ENCODE measurements at places on chromosomes 16 and 17.
A peak's percentile ranks its signal among the peaks of the same experiment; 100 is the strongest.

- no peak for DNase-seq
Measured at GRCh38 chr17:42271779-42272035, 4.5 kb downstream of the STAT5B start.

- no peak for DNase-seq
Measured at GRCh38 chr17:12994341-12995074, 23.3 kb downstream of the ELAC2 start.

DNA sequence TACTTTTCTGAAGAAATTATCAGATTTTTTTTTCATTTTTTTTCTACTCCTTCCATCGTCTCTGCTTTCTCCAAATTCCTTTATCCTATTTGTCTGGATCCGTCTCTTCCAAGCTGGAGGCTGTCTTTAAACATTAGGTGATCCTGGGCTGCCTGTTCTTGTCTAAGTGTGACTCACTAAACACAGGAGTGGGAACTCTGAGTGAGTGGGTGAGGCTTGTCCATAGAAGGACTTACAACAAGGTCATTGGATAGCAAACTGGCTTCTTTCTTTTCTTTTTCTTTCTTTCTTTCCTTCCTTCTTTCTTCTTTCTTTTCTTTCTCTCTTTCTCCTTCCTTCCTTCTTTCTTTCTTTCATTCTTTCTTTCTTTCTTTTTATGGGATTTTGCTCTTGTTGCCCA lies 18.2 kb downstream of the ALOX15 start:
- DNase-seq: no peak

GRCh38 chr16:57628008-57628781 lies at the start of gene ADGRG1:
TSS of gene ADGRG1 (plus strand) at chr16:57628630. CDS start at chr16:57650288, 21,658 bp downstream.
- peak; percentile 99 for DNase-seq

- no peak for DNase-seq
Measured at GRCh38 chr17:58970609-58971450, 135.8 kb downstream of the TRIM37 start.

- DNase-seq: peak; percentile 65
Measured at GRCh38 chr17:75105126-75106080, 4.4 kb upstream of the ARMC7 start.

DNA sequence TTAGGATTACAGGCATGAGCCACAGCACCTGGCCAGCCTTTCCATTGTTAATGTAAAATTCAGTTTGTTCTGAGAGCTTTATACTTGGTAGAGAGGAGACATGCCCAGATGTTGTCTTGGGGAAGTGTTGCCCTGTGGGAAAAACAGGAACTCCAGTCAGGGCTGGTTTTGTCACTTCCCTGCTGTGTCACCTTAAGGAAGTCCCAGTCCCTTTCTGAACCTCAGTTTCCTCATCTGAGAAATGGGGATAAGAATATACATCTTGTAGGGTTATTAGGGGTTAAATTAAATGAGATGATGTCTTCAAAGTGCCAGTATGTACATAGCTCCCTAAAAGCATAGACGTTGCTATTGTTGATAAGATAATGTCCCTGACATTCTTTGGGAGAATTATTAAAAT lies 25.3 kb downstream of the CLEC16A start:
- DNase-seq: no peak

DNA sequence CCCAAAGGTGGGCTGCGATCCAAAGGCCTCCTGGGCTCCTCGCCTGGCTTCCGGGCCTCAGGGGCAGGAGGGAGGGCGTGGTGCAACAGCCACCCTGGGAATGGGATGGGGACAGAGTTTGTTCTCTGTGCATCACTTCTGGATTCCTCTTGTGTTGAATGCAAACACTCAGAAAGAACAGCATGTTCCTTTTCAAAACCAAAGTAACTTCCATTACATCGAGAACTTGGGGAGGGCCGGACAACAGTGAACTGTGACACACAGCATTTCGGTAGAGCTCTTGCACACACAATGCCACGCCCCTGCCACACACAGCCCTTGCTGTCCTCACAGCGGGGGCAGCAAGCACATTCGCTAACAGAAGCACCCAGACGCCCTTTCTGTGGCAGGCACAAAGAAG lies 36.1 kb upstream of the FASN start:
- no peak for DNase-seq

DNA sequence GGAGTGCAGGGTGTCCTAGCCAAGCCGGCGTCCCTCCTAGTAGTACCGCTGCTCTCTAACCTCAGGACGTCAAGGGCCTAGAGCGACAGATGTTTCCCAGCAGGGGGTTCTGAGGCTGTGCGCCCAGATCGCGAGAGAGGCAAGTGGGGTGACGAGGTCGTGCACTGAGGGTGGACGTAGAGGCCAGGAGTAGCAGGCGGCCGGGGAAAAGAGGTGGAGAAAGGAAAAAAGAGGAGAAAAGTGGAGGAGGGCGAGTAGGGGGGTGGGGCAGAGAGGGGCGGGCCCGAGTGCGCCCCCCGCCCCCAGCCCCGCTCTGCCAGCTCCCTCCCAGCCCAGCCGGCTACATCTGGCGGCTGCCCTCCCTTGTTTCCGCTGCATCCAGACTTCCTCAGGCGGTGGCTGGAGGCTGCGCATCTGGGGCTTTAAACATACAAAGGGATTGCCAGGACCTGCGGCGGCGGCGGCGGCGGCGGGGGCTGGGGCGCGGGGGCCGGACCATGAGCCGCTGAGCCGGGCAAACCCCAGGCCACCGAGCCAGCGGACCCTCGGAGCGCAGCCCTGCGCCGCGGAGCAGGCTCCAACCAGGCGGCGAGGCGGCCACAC lies at the start of gene MMP2:
Gene MMP2, plus strand, starts transcription at position 372 of the 603 bp plus-strand sequence. CDS start 282 bp downstream, outside the sequence.
- DNase-seq: no peak

DNA sequence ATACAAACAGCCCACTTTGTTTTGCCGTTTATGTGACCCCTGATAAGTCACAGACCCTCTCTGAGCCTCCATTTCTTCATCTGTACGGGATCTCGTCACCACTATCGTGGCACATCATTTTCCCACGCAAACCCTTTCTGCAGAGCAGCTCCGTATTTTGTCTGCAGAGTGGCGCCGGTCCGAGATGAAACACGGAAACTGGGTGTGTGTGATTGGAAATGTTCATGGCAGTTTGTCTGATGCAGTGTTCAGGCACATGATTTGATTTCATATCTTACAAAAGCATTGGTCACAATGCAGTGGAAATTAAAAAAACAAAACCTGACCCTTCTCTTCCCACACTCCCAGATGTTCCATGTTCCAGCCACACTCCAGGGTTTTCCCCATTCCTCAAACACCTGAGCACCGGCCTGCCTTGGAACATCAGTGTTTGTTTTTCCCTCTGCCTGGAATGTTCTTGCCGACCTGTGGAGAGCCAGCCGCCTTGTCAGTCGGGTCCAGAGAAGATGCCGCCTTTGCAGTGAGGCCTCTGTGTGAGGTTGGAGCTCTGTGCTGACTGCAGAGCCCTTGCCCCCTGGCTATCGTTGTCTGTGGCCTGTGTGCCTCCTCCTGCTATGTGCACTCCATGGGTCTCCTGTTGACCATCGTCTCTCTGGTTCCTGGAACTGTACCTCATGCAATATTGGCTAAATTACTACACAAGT lies 39.2 kb downstream of the NT5M start:
- no peak for DNase-seq

DNA sequence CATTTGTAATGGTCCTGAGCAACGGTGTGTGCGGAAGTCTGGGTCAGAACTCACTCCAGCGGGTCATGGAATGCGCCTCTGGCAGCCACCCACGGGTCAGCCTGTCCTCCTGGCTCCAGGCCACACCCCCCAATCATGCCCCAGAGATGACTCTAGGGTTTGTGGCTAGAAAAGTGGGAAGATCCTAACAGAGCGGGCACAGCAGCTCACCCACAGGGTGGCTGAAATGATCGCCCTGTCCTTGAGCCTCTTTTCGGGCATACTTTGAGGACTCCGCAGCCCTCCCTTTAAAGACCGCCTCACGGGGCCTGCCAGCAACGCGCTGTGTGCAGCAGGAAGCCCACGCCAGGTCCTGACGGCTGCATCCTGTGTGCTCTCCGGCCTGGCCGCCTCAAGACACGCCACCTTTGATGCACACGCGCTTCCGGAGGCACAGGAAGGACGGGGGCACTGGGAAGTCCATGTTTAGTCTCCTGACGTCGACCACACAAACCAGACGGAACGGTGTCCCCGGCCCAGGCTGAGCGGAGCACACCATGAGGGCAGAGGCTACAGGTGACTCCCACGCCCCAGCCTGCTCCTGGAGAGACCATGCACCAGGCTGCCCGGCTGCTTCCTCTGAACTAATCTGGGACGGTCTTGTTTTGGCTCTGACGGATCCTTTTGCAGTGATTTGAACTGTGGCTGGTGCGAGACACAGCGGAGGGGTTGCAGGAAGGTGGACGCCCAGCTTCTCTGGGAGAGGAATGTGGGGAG lies 92.9 kb downstream of the TBC1D16 start:
- peak; percentile 28 for DNase-seq

GRCh38 chr16:27460663-27461482 lies 58.9 kb downstream of the IL21R start:
- DNase-seq: no peak

DNA sequence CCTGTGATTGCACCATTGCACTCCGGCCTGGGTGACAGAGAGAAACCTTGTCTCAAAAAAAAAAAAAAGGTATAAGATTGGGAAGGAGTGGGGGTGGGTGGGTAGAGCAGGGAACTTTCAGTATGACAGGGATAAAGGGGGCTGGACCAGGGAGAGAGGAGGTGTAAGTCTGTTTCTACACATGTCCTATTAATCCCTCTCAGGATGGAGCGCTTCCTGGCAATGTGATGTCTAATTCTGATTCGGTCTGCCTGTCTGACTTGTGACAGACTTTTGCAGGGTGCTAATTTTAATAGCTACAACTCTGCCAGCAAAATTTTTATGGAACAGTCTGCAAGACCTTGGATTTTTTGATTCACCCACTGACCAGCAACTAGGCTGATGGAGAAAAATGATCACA lies 53.8 kb upstream of the SLC25A19 start:
- no peak for DNase-seq

DNA sequence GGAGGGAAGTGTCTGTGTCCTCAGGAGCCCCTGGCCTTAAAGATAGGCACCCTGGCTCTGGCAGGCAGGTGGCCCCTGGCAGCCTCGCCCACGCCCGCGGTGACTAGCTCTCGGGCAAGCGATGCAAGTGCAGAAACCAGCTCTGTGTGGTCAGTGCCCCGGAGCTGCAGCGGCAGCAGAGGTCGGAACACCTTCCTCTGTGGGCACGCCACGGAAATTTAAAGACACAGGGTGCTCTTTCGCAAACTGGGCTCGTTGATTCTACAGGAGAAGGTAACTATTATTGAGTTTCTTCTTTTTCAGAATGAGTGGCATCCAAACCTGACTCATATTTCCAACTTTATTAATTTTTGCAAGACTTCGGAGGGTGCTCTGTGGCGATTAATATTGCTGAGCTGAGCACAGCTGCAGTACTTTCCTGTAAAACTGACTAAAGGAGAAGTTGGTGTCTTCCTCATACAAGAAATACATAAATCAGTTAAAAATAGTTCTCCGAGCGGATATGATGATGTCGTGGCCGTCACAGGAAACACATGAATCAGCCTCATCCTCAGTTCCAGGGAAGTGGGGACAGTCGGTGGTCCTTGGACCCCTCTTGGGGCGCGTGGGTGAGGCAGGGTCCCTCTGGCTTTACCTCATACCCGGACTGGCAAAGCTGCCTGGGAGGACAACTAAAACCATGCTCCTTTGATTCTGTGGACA lies 120.2 kb downstream of the METRNL start:
- no peak for DNase-seq

DNA sequence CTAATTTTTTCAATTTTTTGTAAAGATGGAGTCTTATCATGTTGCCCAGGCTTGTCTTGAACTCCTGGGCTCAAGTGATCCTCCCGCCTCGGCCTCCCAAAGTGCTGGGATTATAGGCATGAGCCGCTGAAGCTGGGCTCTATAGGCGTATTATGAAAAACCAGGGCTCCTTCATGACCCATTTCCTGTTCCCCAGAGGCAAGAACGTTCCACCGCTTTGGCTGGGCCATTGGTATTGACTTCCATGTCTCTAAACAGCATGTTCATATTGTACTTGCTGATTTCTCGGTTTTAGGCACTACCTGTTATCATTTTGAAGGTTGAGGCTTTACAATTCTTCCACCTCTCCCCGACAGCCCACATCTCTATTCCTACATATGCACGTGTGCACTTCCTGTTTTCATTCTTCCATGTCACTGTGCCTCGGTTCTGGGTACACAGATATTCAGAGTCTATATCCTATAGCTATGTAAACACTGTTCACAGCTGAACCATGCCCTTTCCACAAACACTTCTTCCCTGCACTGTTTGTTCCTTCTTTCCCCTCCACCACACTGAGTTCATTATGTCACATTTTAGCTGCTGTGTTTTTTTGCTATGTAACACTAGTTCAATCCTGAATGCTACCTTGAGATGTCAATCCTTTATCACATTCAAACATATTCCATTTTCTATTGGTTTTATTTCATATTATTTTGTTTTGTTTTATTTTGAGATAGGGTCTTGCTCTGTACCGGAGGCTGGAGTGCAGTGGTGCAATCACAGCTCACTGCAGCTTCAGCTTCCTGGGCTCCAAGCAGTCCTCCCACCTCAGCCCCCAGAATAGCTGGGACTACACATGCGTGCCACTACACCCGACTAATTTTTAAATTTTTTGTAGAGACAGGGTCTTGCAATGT lies 16.8 kb upstream of the MAPK3 start:
- no peak for DNase-seq

DNA sequence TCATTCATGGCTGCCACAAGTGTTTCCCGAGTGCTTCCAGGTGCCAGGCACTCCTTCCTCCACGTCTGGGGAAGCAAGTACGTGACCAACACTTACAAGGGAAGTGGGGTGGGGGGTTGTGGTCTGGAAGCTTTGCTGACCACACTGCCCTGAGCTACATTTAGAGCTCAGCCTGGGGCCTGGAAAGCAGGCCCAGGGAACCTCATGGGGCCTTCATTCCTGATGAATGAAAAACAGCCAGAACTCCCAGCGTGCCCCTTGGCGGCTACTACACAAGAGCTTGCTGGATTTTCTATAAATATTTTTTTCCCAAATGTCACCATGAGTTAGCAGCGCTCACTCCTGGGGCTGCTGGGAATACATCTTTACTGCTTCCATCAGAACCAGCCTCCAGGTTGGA lies 73.3 kb downstream of the ABCC12 start:
- no peak for DNase-seq

GRCh38 chr16:4944333-4945281 lies 7.7 kb upstream of the PPL start:
- DNase-seq: peak; percentile 100

- DNase-seq: no peak
Measured at GRCh38 chr17:7262192-7262934, at the start of gene CLDN7. TSS of gene CLDN7 (minus strand) at chr17:7262478. CDS start at chr17:7262043, 435 bp downstream.

GRCh38 chr17:19911033-19911432 lies 43.3 kb upstream of the ULK2 start:
- no peak for DNase-seq

GRCh38 chr17:60158751-60159478 lies 9.1 kb downstream of the CA4 start:
- DNase-seq: no peak

- no peak for DNase-seq
Measured at GRCh38 chr17:35778641-35779196, 16.7 kb downstream of the MMP28 start.

- no peak for DNase-seq
Measured at GRCh38 chr16:85049706-85050305, 22.2 kb downstream of the KIAA0513 start.

DNA sequence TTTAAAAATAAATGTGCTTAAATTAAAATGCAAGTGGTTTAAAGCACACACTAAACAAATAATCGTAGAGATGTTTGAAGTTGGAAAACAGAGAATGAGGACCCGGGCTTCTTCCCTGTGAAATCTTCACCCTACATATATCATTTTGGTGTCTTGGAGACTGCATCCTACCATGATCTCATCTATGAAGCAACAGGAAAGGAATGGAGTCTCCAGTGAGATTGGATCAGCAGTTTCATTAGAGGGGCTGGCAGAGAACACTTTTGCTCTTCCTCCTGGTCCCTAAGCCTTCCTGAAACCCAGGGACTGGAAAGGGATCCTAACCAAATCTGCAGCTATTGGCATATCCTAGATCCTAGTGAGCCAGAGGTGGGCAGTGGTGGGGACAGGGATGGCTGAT lies 85.0 kb downstream of the GRIN2A start:
- no peak for DNase-seq
